ENCODE measurements at places on chromosomes 5 and 9.

GRCh38 chr5:144060598-144060997 lies 109.9 kb downstream of the YIPF5 start:
- DNase-seq = peak; percentile 8

GRCh38 chr5:162289489-162289888 lies 221.9 kb downstream of the GABRG2 start:
- DNase-seq = no peak

DNA sequence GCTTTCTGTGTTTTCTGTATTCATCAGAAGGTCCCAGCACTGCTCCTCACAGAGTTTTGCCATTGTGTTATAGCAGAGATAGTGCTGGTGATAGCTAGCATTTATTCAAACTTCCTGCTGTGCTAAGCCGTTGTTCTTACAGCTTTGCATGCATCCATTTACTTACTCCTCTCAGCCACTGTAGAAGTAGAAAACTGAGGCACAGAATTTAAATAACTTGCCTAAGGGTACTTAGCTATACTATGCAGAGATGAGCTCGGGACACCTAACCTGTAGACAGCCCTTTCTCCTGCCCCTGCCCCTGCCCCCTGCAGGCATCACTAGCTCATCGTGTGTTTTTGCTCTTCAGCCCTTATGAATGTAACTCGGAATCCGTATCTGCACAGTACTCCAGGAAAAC lies 227.6 kb downstream of the SAXO1 start:
- DNase-seq = no peak

DNA sequence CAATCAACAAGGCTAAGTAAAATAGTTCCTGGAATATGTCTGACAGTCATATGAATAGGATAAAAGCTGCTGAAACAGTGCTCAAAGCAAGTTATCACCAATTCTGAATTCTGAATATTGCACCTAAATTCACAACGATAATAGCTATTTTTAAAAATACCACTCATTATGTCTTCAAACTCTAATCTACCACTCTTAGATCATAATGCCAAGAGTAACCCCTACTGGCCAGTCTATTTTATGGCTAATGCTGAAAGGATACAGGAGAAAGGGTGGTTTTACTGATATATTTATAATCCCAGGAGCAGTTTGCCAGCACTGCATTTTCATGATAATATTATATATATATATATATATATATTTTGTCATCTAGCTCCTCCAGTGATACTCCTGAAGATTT lies 232.8 kb downstream of the PDE4D start:
- DNase-seq = peak; percentile 7

- DNase-seq = no peak
Measured at GRCh38 chr9:107008011-107008410, 145.0 kb downstream of the ZNF462 start.

DNA sequence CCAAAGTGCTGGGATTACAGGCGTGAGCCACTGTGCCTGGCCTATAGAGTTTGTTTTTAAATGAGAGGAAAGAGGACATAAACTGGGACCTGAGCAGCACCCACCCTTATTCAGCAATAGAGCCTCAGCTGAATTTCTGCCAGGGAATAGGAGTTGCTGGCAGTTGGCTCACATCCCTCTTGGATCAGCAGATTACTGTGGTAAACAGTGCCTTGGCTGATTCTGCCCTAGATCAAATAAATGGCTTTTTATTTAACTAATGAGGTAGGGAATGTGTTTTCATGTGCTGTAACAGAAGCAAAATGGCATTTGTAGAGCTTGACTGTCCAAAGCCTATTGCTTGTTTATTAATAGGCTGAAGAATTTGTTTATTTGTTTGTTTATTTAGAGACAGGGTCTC lies 2.1 kb downstream of the ARHGEF37 start:
- no peak for DNase-seq

DNA sequence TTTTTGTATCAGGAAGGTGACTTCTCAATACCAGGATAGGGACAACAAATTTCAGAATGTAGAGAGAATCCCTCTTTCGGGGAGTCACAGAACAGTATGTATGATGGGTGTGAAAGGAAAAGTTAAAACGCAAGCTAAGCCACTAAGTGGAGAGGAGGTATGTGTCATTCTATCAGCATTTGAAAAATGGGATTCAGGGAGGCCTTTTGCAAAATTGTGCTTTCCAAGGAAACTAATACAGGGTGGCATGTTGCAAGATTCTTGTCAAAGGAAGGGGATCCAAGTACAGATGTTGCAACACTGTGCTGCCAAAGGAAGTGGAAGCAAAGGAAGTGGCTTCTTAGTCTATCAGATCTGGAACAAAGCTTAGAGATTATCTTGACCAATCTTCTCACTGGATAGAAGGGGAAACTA lies 12.6 kb upstream of the TNIP1 start:
- DNase-seq = peak; percentile 55

DNA sequence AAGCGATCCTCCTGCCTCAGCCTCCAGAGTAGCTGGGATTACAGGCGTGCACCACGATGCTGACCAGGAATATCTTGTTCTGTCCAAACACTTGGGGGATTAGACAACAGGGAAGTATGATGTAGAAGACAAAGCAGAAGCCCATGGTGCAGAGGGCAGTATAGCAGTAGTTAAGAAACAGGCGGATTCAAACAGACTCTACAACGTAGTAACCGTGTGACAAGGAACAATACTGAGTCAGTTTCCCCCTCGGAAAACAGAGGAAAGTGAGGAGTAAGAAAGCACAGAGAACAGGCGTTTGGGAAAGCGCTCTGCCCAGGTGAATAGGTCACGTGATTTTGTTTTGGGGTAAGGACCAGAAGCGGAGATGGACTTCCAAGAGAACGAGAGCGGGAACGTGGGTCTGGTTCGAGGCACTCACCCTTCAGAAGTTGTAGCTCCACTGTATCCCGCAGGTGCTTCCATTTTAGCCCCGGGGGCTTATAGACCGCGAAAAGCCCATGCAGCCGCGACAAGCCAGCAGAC lies 306 bp downstream of the TRUB2 start:
- no peak for DNase-seq

DNA sequence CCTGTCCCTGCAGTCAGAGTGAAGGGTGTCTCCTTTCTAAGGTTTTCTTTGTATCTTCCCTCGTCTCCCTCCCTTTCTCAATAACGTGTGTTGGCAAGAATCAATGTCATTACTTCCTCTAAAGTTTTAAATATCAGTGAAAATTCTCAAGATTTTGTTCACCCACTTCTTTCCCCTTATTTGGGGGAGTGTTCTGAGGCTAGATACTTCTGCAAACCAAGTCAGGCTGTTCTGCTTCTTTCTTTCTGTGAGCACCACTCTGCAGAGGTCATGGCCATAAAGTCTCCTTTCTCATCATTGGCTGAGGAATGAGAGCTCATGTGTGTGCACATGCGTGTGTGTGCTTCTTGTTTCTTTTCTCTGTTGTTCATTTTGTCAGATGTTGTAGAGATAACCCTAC lies 26.6 kb upstream of the SPATA31C2 start:
- no peak for DNase-seq

- DNase-seq = no peak
Measured at GRCh38 chr9:17361378-17361777, 217.5 kb upstream of the SH3GL2 start.

DNA sequence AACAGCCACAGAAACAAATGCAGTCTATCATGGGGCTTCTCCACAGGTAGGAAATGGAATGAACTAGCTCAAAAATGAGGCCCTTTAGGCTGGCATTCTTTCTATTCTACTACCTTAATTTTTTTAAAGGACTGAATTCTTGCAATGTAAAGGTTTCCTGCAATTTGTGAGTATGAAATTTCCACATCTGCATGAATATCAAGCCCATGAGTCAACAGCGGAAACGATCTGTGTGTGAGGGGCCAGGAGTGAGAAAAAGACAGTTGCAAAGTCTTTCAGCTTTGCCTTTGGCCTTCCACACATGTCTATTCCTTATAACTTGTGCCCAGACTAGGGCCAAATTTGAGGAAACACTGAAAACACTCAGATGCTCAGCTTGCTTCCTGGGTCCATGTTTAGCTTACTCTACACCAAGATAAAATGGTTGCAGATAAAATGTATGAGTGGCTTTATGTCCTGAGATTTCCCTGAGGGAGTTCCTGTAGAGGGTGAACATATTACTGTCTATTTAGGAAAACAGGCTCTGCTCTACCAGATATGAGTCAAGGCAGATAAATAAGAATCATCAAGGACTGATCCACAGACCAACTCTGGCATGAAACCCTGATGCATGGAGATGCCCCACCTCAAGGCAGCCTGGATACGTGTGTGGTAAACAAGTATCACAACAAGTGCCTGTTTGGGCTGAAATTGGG lies 46.5 kb downstream of the RETREG1 start:
- no peak for DNase-seq

- no peak for DNase-seq
Measured at GRCh38 chr5:17734011-17734410, 99.8 kb downstream of the TAF11L14 start.

- DNase-seq = peak; percentile 17
Measured at GRCh38 chr5:154761046-154761736, 6.0 kb downstream of the LARP1 start.

- no peak for DNase-seq
Measured at GRCh38 chr5:157387683-157388093, 72.3 kb upstream of the NIPAL4 start.

DNA sequence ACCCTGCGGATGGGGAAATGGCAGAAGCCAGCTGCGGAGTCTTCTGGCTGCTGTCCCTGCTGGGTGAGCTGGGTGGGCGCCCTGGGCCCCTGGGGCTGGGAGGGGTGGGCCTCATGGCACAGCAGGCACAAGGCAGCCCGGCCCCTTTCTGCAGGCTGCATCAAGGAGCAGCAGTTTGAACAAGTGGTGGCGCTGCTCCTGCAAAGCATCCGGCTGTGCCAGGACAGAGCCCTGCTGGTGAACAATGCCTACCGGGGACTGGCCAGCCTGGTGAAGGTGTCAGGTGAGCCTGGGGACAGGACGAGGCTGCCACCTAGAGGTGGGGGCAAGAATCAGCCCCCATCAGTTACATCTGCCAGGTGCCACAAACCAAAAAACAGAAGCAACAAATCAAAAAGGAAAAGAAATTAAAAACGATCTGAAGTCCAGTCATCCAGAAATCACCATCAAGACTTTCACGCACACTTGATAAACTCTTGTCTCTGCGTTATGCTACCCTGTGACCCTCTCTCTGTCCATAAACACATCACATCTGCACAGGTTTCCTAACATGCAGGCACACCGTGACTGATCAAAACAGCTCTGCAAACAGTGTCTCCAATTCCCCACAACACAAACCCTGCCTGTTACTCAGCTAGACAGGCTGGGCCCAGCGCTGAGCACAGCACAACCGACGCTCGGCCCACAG lies 13.9 kb downstream of the REXO4 start:
- DNase-seq = peak; percentile 64

DNA sequence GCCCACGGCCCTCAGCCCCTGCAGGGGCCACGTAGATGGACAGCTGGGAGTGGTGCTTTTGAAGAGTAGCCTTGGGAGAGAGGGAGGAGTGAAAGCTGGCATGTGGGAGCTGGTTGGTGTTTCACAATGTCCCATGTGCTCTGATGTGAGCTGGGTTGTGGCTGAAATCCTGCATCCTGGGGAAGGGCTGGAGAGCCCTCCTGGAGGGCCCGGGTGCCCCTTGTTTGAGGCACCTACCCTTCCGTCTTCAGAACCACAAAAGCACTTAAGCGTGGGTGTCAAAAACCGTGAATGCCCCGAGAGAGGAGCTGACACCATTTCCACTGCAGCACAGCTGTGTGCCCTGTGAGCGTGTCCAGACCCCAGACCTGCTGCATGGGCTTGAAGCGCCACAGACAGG lies 199.1 kb upstream of the ZNF618 start:
- DNase-seq = no peak

DNA sequence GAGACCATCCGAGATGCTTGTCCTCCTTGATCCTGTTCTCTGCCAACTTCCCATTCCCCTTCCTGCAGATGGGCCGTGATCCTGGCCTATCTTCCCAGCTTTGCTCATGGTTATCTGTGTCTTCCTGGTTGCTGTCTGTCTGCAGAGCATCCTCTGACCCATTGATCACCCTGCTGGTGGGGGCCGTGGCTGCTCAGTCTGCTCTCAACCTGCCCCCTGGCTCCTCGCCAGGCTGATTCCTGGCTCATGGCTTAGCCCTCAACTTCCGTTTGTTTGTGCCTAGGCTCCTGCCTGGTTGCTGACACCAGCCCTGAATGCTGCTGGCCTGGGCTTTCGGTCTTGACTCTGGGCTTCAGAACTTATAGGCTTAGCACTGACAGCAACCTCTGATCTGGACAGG lies 67.1 kb upstream of the SMIM15 start:
- DNase-seq = no peak

GRCh38 chr9:115671236-115671962 lies 482.2 kb upstream of the PAPPA start:
- no peak for DNase-seq

DNA sequence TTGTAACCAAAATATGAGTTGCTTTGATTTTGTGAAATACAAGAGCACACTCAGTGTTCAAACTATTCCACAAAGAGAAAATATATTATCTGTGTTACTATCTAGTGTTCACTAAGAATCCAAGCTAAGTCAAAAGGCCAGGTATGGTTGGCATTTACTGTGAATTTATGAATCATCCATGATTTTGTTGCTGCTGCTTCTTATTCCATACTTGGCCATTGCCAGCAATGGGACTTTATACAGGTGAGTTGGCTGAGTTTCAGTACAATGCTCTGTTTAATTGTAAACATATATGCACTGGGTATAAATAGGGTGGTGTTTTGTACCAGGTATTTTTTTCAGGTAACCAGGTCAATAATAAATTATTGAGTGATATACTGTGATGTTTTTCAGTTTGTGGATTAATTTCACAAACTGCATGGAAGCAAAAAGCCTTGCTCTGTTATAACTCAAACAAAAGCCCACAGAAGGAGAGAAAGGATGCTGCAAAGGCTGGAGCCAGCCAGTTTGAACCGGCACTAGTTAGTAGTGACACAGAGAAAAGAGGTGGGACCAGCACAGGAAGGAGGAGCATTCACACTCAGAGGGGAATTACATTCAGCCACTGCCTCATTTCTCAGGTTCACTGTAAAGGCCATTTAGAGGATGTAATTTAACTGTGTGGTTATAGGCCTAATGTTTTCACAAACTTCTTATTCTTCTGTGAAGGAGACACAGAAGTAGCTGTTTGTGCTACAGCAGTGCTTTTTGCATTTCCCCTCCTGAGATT lies 381.8 kb downstream of the ADGRV1 start:
- peak; percentile 48 for DNase-seq

- DNase-seq = no peak
Measured at GRCh38 chr5:113181409-113181808, 204.8 kb downstream of the DCP2 start.

GRCh38 chr5:175116466-175117048 lies 327.4 kb downstream of the DRD1 start:
- DNase-seq = no peak

DNA sequence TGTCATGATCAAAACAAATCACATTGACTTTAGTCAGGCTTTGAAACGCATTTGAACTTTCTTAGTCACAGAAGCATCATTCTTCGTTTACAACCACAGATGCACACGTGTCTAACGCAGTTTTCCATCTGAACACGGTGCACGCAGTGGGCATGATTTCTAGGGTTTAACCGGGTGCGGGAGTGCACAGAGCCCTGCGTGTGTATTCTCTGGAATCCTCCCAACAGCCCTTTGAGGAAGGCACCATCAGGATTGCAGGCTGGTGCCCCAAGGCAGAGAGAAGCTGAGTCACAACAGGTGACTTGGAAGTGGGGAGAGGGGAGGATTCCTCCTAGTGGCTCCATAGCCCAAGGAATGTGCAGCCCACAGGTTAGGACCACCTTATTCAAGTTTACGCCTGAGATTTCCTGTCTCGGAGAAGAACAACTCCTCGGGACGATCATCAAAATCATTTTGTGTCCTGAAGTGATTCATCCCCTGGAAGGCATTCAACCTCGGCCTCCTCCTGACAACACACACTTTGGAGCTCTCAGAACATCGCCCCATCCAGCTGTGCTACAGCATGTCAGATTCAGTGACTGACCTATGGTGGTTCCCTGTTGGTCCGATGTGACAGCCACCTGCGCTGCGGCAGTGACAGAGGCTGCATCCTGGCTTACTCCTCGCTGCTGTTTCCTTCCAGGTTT lies 13.1 kb downstream of the ROPN1L start:
- DNase-seq = no peak

All from activated CD4-positive, alpha-beta T cell treated with anti-CD3 and anti-CD28 coated beads, Interleukin-2, Interleukin-6, amounts not matched to agents 100 ng/mL and 50 ng/mL, durations not matched to agents 16 hours and 8 hours (primary cell).